ENCODE measurements at places on chromosomes 12 and 14.
A peak's percentile ranks its signal among the peaks of the same experiment; 100 is the strongest.

- DNase-seq: no peak
These were observed 170.1 kb downstream of the ADGRD1 start for GRCh38 chr12:131123817-131124216.

- no peak for DNase-seq
These were observed 133.9 kb upstream of the SCAF11 start for GRCh38 chr12:46124132-46124847.

- DNase-seq: no peak
These were observed 74.4 kb downstream of the DAAM1 start for GRCh38 chr14:59262717-59263454.

- no peak for DNase-seq
These were observed 115.2 kb downstream of the ITPR2 start for GRCh38 chr12:26717757-26718156.

- no peak for DNase-seq
These were observed 23.2 kb upstream of the MTHFD1 start for GRCh38 chr14:64364907-64365306.

DNA sequence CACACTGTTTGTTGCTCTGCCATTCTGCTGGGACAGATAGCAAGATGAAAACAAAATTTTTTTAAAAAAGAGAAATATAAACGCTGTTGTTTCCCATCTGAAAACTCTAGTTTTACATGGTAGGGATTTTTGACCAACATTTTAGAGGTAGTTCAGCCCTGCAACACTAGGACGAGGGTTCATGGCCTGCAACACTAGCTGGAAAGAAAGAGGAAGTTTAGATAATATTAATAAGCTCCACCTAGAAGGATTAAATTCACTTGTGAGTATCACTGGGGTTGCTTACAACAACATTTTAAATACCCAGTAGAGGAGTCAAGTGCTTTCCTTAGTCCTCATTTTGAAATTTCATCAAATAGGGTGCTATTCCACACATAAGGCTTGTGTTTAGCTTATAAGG is 68.2 kb downstream of the SRGAP1 start:
- DNase-seq: no peak

GRCh38 chr14:50559990-50560930 is at the start of gene ATL1:
Gene ATL1 (plus strand): TSS chr14:50560145. CDS start chr14:50560266, 121 bp downstream.
- peak; percentile 67 for DNase-seq

GRCh38 chr14:101363261-101363555 is 198.1 kb upstream of the DIO3 start:
- no peak for DNase-seq

DNA sequence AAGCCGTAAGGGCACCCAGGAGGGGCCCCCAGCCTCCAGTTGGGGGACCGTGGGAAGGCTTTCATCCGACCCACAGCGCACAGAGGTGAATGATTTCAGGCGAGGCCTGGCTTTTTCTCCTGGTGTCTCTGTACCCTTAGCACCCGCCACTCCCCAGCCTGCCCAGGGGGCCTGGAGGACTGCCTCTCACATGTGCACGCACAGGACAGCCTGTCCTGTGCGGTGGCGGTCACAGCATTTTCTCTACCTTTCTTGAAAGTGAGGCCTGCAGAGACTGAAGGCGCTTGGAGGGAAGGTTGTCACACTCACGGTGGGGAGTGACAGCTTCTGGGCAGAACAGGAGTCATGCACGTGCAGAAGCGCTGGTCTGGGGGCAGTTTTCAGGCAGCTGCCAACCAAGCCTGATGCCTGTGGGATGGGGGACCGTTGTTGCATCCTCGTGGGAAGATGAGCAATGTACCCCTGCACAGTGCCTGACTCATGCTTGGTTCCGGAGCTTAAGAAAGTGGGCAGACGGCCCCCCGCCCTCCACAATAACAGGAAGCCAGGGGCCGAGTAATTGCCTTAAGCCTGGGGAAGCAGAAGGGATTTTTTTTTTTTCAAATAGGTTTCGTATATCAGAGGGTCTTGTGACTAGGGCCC is 148.1 kb downstream of the TSPAN9 start:
- DNase-seq: no peak

GRCh38 chr14:81269100-81269978 is 48.6 kb upstream of the GTF2A1 start:
- DNase-seq: no peak

GRCh38 chr12:109839444-109839843 is 6.2 kb upstream of the TRPV4 start:
- DNase-seq: no peak

DNA sequence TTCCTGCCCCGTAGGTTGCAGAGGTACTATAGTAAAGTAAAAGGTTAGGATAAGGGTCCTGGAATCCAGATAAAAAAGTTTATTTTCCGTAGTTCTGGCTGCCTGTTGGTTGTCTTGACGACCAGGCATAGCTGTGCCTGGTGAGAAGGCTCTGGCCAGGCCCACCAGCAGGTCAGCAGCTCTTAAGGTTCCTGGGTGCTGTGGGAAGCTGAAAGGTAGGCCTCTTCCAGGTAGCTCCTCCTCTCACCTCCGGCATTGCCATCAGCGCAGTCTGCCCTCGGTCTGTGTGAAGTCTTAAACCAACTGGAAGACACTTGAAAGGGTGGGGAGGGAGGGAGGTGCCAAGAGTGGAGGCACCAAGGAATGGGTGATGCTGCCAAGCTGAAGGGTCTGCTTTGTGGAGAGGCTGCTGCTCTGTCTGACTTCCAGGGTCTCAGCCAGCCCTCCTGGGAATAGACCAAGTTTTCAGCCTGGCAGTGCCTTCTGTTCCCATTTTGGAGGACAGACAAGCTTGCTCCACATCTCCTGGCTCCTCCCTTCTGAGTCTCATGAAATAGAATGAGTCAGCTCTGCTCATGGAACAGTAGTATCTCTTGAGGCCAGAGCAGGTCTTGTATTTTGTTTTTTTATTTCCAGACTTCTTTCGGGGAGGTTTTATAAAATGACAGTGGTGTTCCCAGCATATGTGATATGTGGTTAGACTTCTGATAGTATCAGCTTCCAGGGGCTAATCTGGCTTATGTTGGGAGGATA is 5.2 kb upstream of the ACADS start:
- no peak for DNase-seq

- DNase-seq: no peak
These were observed 11.0 kb downstream of the GRIP1 start for GRCh38 chr12:66667906-66668305.

- DNase-seq: no peak
These were observed 51.1 kb downstream of the TMEM260 start for GRCh38 chr14:56630707-56631106.

GRCh38 chr12:115617391-115617790 is 660.1 kb downstream of the MED13L start:
- DNase-seq: no peak

DNA sequence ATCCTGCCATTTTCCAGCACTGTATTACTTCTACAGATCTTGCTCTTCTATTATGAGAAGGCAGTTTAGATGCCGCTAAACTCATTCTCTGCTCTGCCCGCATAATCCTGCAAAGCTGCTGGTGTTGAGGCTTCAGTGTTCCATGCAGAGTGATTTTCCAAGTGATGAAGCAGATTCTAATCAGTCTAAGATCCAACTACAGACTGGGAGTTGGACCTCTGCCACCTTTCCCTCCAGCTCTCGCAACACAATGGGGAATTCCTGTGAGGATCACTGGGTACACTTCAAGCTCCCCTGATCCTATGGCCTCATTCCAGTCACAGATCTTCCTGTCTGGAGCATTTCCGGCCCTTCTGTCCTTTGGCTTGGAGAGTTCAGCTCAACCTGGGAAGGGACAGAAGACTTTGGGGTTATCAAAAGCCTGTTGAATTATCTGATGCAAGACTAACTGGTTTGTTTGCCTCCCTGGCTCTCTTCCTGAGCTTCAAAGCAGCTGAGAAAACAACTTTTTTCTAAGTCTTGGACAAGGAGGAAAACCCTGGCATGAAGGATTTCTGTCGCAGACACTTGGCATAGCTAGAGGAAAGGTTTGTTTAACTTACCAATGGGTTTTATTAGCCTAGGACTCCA is 333.9 kb downstream of the ZFP36L1 start:
- no peak for DNase-seq

GRCh38 chr14:89184952-89185351 is 232.1 kb downstream of the FOXN3 start:
- DNase-seq: no peak

- DNase-seq: peak; percentile 45
These were observed 574 bp downstream of the GLRX5 start for GRCh38 chr14:95535226-95536021.

- DNase-seq: no peak
These were observed 4.6 kb downstream of the TMEM120B start for GRCh38 chr12:121717041-121717699.

- no peak for DNase-seq
These were observed 364.9 kb downstream of the GALC start for GRCh38 chr14:87628129-87628528.

DNA sequence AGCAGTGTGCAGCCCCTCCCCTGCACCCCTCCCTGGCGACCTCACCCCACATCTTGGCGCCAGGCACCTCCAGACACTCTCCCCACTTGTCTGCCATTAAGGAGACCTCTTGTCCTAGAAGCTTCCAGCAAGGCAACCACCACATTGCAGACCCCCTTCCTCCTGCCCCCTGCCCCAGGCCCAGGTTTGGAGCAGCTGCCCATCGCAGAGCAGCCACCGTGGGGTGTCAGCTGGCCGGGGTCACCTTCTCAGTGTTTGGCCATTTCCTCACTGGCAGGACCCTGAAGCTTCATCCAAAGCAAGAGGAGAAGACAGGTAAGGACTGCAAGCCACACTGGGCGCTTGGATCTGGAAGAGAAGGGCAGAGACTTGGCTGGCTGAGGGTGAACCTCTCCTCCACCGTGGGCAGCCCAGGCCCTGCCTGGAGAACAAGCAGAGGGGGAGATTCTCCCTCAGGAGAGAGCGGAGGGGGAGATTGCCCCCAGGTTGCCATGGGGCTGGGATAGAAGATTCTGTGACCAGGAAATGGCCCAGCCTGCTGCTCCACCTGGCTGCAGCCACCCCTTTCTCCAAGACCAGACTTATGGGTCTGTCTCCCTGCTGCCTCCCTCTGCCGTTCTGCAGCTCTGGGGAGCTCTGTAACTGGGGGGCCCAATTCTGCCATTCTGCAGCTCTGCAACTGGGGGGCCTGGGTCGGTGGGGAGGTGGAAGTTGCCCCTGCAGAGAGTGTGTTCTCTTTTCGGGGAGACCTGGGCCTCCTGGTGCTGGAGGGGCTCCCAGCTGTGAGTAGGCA is 72.9 kb upstream of the C14orf180 start:
- no peak for DNase-seq

DNA sequence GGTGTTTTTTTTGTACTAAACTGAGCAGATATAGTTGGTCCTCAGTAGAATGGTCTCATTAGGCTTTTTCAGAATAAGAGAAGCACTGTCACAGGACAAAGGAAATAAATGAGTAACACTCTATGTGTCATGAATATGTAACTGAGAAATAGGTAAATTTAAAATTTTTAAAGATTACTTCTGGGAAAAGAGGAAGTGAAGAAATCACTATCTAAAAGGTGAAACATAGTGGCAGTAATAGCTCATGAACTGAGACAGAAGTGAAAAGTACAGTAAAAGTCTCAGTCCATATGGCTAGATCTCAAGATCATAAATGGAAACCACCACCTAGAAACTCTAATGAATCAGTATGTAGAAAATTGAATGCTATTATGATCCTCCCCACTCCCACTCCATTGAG is 89.3 kb upstream of the TTC7B start:
- no peak for DNase-seq

DNA sequence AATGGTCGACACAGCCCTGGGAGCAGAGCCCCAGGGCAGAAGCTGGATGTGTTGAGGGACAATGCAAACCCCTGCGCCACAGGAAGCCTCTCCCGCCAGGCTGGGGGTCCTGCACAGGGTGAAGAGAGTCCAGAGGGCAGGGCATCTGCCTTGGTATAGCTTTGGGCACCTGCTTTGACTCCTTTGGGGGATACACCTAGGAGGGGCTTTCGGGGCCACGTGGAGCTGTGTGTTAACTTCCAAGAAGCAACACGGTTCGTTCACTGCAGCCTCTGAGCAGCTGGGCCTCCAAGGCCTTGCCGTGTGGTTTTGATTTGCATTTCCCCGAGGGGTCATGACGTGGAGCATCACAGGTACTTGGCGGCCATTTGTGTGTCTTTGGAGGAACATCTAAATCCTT is 5.8 kb upstream of the PUS1 start:
- DNase-seq: no peak

DNA sequence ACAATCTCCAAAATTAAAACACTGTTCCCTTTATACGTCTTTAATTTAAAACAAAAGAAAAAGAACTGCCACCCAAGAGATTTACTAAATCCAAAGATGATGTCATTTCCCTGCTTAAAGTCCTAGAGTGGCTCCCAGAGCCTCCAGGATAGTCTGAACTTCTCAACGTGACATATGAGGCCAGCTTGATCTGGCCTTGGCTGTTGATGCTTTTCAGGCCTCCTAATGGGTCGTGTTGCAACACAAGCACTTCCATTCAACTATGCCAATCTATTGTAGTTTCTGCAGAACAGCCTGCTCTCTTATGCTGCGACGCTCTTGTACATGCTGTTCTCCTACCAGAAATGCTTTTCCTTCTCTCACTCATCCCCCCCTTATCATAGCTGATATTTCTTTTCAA is 35.7 kb downstream of the LGR5 start:
- DNase-seq: no peak

GRCh38 chr12:98344046-98344930 is 171.1 kb upstream of the TMPO start:
- no peak for DNase-seq

- no peak for DNase-seq
These were observed 136.8 kb upstream of the C14orf180 start for GRCh38 chr14:104442631-104443390.

DNA sequence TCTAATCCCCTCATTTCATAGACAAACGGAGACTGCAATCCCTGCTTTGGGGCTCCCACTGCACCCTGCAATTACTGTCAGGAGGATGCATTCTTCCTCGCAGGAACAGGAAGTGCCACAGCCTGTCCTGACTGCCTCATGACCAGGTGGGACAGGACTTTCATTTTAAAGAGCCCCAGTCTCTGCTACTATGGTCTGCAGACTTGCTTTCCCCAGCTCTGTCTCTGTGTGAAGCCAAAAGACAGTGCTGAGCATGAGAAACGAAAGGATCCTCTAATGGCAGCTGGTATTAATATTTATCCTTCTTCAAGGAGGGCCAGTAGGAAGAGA is 60.0 kb upstream of the PNMA1 start:
- no peak for DNase-seq

- no peak for DNase-seq
These were observed 33.6 kb downstream of the RPGRIP1 start for GRCh38 chr14:21313512-21313911.

DNA sequence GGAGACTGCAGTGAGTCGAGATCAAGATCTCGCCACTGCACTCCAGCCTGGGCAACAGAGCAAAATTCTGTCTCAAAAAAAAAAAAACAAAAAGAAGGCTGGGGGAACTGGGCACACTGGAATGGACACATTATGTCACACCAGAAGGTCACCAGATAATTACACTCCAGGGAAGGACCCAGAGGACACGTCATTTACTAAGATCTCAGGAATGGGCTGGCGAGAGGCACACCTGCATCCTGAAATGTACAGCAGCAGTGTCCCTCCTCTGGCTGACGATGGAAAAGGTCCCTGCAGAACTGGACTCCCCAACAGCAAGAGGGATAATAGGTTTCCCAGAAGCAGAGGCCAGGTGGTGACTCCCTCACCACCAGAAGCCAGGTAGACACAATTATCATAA is 243.5 kb downstream of the BCL11B start:
- no peak for DNase-seq

Measured in stimulated activated CD4-positive, alpha-beta T cell treated with anti-CD3 and anti-CD28 coated beads, Interleukin-15, amount 100 ng/mL, for 24 hours (primary cell).